Activated CD4-positive, CD25-positive, alpha-beta regulatory T cell treated with anti-CD3 and anti-CD28 coated beads, Interleukin-2, amount 50 U/mL, for 16 hours (primary cell): ENCODE measurements at places on chromosomes 7 and 10.

GRCh38 chr10:118956802-118957442 lies 72.6 kb upstream of the NANOS1 start:
- no peak for DNase-seq

- DNase-seq: no peak
Measured at GRCh38 chr7:2582006-2582735, 23.4 kb downstream of the IQCE start.

- DNase-seq: no peak
Measured at GRCh38 chr7:137919987-137920386, 73.2 kb upstream of the DGKI start.

DNA sequence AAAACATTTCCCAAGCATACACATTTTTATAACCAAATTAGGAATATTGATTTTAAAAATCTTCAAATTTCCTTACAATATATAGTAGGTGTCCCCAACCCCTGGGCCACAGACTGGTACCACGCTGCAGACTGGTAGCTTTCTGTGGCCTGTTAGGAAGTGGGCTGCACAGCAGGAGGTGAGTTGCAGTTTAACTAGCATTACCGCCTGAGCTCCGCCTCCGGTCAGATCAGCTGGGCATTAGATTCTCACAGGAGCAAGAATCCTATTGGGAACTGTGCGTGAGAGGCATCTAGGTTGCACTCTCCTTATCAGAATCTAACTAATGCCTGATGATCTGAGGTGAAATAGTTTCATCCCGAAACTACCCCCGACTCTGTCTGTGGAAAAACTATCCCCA lies 62.1 kb downstream of the ZWINT start:
- DNase-seq: no peak

GRCh38 chr10:88913788-88914187 lies 33.7 kb downstream of the STAMBPL1 start:
- DNase-seq: no peak

DNA sequence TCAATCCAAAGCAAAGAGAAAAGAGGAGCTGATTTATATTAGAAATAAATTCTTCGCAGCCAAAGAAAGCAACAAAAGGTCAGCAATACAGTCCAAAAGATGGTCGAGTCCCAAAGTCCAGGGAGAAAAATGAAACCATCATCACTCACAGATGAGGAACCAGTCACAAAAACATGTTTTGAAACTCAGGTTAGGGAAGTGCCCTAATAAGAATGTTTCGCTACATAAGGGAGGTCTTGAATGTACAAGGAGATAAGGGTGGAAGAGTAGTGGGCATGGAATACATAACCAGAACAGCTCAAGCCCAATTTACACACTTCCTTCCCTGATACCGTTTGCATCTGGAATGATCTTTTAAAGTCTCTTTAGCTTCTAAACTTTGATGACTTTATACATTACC lies 53.6 kb downstream of the VPS41 start:
- no peak for DNase-seq
